ENCODE measurements at places on chromosomes 1 and 21. TPM values are rescaled to one million over a fixed set of nuclear protein-coding genes. Genes with fewer than 3 reads are reported as not detected.
A peak's percentile ranks its signal among the peaks of the same experiment; 100 is the strongest.

GRCh38 chr1:61450454-61450853 lies 274.5 kb downstream of the TM2D1 start:
- peak; percentile 53 for DNase-seq

The ESRRG gene
- total RNA-seq = 15.4 TPM

GRCh38 chr1:213676736-213677135 lies 311.0 kb upstream of the PROX1 start:
- no peak for DNase-seq

GRCh38 chr1:65082346-65083040 lies 65.5 kb upstream of the AK4 start:
- DNase-seq = no peak

DNA sequence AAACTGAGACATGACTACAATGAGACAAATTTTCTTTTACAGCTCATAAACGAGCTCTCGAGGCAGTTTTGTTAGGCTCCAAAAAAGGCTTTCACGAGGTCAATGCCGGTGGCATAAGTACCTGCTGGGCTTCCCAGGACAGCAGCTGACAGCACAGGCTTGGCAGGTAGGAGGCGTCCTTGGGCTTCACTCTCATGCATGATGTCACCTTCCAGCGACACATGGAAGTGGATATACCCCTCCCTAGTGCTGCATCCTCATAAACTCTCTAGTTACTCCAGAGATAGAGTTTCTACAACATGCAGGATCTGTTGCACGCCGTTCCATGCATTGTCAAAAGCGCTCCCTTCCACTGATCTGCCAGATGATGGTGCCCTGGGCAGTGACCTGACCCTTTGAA lies 112.5 kb upstream of the PAXBP1 start:
- DNase-seq = no peak

DNA sequence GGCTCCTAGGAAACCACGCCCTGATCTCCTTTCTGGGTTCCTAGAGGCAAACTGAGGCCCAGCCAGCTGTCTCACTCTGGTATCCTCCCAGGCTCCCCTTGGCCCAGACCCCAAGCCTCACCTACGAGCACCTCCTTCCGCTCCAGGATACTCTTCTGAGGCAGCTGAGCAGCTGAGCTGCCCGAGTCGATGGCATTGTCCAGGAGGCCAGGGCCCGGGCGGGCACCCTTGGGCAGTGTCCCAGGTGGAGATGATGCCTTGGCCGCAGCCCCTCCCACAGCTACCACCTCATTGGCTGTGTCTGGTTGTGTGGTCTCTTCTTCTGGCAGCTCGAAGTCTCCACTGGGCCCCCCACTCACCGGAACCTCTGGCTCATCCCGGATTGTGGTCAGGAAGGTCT lies 34.4 kb downstream of the SDC3 start:
- DNase-seq = no peak

- no peak for DNase-seq
Observed at GRCh38 chr1:9202240-9202870, 32.2 kb upstream of the H6PD start.

GRCh38 chr1:214126697-214127146 lies 138.9 kb downstream of the PROX1 start:
- DNase-seq = no peak

DNA sequence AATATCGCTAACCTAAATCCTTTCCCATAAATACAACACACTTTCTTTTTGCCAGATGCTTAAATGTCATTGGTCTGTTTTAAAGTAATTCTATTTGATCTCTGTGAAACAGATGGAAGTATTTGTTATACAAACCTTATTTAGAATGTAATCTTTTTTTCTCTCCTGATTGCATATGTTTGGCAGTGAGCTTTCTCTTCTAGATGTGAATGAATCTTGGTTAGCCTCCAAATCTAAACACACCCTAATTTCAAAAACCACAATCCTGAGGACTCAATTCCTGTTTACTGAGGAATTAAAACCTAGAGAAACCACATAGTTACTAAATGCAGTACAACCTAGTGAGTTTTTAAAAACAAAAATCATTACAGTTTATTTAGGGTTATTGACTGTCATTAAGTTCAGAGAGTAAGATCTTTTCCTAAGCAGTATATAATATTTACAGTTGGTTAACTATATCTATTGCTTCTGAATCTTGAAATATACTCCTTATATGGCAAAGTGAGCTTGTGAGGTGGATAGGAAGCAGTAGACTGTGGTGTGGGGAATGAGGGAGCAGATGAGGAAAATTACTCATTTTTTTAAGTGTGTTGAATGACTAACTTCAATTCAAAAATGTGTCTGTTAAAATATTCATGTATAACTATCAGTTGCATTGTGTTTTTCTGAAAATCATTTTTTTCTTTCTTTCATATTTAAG lies 218.7 kb downstream of the FMN2 start:
- no peak for DNase-seq

DNA sequence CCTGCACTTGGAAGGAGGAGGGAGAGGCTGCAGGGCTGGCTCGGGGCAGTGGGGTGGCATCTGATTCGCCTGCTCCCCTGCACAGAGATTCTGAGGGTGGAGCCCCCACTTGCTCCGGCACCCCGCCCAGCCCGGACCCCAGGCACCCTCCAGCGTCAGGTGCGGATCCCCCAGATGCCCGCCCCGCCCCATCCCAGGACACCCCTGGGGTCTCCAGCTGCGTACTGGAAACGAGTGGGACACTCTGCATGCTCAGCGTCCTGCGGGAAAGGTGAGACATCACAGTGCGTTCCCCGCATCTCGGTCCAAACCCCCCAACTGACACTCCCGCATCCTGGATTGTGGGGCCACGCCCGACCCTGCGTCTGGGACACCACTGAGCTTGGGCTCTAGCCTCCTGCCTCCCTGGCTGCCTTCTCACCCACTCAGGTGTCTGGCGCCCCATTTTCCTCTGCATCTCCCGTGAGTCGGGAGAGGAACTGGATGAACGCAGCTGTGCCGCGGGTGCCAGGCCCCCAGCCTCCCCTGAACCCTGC lies 7.9 kb downstream of the ADAMTSL4 start:
- DNase-seq = peak; percentile 58

Measured in adrenal gland (tissue), 19 donors.